ENCODE measurements at places on chromosomes 3 and 15.

GRCh38 chr15:39597751-39598185 lies 16.9 kb downstream of the THBS1 start:
- DNase-seq: no peak

GRCh38 chr3:124431331-124431994 lies 298.8 kb upstream of the UMPS start:
- no peak for DNase-seq

DNA sequence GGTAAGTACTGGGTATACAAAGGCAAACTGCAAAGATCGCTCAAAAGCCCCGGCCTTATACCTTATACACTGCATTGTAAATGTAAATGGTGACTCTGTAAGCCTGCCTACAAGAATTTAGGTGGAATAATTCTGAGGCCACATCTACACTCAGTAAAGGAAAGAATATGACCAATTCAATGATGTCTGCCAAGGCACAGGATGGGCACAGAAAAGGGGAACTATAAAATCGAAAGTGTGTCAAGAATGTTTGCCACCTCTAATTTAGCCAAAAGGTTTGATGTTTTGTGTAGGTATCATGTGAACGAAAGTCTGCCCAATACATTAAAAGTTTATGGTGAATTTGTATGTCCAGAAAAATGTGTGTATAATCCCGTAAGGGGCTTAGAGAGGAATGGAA lies 96.1 kb downstream of the FOXP1 start:
- DNase-seq: no peak

DNA sequence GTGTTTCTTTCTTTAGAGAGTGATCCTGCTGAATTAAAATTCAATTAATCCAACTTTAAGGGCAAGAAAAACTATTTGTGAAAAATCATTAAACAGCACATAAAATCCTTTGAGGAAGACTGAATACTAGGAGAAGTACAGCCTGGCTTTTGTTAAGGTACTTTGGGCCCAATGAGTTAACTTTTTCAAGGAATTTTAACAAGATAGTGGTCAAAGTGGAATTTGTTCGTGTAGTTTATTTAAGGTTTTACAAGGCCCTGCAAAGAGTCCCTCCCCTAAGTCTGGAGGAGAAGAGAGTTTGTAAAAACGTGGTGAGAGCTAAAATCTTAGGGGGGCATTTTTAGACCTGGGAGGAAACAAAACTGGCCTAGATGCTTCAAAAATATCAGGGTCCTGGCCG lies 26.0 kb upstream of the TRIM71 start:
- no peak for DNase-seq

DNA sequence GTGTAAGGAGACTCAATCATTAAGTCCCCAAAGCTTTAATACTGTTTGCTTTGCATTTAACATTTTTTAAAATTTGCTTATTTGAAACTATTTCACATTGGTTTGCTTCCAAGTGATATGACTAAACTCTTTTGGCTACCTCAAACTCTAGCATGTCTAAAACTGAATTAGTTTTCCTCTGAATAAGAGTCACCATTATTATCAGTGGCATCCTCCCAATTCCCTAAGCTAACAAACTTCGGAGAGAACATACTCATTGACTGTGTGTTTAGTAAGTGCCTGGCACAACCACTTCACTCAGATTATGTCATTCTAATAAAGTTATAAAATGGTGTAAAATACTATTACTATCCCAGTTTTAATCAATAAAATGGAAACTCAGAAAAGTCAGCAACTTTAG lies 21.9 kb downstream of the ATOSA start:
- no peak for DNase-seq

DNA sequence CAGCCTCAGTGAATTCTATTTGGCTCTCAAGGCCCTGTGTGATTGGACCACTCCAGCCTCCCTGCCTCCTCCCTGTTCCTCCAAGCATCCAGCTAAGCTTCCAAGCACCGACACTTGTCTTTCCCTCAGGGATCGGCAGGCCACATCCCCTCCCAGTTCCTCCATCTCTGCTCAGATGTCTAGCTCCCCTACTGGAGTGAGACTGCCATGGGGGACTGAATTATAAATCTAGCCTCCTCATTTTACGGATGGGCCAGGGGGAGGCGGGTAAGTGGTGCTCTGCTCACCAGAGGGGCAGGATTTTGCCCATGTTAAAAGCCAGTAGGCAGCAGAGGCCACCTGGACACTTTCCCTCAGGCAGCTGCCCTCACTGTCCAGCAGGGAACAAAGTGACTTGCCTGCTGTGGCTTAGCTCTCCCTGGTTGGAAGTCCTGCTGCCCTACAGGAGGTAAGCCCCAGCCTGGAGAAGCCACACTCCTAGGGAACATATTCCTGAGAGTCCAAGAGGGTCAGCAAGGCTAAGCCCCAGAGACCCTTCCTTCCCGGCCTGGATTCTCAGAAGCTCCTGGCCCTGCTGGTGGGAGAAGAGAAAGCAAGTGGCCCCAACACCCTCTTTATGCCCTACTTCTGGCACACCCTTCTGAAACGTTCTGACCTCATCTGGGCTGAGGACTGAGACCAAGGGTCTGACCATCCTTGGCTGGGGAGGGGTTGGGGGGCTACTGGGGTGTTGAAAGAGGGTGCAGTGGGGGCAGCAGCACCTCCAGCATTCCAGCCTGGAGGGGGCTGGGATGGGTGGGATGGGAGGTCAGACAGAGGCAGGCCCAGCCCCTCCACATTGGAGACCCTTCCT lies 9.1 kb upstream of the HHATL start:
- DNase-seq: peak; percentile 5

- DNase-seq: no peak
Observed at GRCh38 chr3:100928638-100929428, 64.4 kb downstream of the ABI3BP start.

DNA sequence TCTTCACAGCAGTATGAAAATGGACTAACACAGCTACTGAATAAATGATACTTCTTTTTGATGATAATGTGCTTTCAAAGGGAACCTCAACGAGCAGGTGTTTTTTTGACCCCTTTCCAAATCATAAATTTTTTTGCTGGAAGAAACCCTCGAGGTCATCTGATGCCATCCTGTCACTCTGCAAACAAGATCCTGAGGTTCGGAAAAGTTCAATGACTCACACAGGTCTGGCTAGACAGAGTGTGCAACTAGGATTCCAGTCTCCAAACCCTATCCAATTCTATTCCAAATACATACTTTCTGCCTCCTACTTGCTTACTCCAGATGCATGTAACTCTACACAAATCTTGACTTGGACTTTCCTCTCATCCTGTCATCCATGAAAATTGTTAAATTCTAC lies 124.7 kb downstream of the NEDD4 start:
- no peak for DNase-seq

GRCh38 chr15:101326462-101327146 lies 31.6 kb upstream of the SNRPA1 start:
- no peak for DNase-seq

GRCh38 chr3:181487236-181487978 lies 224.3 kb upstream of the SOX2 start:
- DNase-seq: no peak

- DNase-seq: no peak
Observed at GRCh38 chr15:83960192-83960829, 275.3 kb upstream of the GOLGA6L4 start.

DNA sequence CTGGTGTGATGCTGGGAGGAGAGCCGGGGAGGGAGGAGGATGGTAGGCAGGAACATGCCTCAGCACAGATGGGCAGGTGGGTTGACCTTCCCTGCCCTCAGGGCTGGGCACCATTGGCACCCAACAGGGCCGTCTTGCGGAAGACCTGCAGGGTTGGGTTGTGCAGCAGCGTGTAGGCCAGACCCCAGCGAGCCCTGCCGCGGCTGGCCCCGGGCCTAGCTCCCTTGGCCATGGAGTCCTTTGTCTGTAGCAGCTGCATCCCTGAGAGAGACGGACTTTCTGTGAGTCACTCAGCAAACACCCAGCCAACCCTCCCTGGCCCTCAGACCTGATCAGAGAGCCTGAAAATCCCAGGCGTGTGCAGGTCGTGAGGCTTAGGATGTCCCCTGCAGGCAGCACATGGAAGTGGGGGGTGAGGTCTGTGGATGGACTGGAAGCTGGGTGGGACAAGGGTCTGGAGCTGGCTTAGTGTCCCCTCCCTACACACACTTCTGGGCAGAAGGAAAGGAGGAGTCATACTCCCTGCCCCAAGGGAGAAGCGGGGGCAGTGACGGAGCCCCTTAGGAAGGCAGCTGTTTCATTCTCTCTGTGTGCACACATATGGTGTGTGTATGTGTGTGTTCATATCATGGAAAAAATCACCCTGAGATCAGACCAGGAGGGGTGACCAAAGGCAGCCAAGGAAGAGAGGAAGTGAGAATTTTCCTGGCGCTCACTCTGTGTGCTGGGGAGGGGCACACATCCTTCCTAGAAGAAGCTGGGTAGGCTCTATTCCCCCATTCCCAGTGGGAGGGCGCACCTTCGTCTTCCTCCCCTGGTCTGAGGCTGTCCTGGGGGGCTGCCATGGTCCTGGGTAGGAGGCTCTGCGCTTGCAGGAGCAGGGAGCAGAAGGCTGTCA lies 6.7 kb downstream of the ISLR start:
- DNase-seq: peak; percentile 44

DNA sequence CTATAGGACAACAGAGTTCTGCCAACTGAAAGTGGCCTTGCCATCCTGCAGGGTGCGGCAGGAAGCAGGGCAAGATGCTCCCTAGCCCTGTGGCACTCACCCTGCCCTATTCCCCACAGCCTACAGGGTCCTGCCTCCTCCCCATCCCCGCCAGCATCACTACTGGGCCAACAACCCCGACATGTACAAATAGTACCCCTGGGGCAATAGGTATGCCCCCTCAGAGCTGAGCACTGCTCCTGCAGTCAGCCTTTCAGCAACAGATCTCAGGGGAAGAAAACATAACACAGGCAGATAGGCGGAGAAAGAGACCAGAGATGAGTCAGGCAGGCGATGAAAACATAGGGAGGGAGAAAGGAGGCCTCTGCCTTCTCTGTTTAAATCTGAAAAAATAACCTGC lies 74.7 kb downstream of the XXYLT1 start:
- DNase-seq: no peak

DNA sequence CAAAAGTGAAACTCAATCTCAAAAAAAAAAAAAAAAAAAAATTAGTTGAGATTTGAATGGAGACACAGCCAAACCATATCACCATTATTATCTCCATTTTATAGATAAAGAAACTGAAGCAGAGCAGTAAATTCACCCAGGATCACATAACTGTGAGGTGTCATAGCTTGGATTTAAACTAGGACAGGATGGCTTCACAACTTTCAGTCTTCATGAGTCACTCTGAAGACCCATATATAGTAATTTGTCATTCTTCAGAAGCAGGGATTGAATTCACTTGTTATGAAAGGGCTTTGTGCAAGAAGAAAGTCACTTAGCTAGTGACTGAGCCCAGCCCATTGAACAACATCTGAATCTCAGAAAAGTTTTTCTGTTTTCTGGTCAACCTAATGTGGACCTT lies 60.5 kb upstream of the LRIG1 start:
- DNase-seq: no peak

DNA sequence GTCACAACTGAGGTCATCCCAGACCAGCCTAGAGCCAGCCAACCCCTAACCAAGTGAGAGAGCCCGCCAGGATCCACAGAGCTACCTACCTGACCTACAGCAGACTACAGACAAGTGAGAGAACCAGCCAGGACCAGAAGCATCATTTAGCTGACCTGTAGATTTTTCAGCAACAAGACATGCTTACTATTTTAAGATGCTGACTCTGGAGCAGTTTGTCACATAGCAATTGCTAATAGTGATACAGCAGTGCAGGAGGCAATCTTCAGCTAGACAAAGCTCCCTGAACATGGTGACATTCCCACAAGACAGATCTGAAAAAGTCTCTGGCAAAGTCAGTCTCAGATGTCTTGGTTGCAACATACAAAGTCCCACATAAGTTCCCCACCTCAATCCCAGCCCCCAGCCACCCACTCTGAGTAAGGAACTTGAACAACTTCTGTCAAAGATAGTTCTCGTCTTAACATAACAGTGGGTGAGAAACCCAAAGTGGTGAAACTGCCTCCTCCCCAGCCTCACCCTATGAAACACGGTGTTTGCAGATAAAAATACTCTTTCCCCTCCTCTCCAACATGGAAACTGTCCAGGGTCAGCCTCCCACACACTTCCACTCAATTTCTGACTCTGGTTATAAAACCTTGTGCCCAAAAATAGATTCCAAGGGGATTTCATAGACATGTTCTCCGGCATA lies 120.3 kb upstream of the SLC6A11 start:
- no peak for DNase-seq

- DNase-seq: no peak
Observed at GRCh38 chr15:82970078-82970686, 15.8 kb upstream of the RAMAC start.

DNA sequence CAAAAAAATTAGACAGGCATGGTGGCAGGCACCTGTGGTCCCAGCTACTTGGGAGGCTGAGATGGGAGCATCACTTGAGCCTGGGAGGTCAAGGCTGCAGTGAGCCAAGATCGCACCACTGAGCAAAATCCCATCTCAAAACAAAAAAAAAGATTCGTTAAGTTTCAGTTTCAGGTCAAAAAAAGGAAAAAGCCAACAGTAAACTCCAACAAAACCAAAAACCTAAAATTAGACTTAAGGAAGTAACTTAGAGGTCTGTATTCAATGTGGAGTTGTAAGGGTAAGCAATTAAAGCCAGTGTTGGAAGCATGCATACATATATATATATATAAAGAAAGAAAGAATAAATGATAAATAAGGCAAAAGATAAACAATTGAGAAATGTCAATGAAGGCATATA lies 11.8 kb downstream of the KPNA1 start:
- DNase-seq: no peak

DNA sequence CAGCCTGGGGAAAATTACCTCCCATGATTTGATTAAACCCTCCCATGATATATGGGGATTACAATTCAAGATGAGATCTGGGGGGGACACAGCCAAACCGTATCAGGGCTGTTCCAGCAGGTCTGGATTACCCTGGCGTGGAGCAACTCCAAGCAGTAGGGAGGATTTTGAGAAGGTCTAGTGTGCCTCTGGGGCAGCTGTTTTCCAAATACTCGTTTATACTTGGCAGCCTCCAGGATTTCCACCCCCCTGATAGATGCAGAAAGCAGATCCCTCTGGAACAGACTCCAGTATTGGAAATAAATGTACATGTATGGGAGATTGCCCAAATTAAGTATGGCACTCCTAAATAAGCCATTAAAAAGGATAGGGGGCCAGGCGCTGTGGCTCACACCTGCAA lies 7.7 kb upstream of the IRAK2 start:
- DNase-seq: no peak

GRCh38 chr15:68751622-68752021 lies 69.1 kb downstream of the ANP32A start:
- DNase-seq: no peak

All from left ventricle myocardium inferior (tissue), 1 donor.